ENCODE measurements at places on chromosomes 4 and X.

DNA sequence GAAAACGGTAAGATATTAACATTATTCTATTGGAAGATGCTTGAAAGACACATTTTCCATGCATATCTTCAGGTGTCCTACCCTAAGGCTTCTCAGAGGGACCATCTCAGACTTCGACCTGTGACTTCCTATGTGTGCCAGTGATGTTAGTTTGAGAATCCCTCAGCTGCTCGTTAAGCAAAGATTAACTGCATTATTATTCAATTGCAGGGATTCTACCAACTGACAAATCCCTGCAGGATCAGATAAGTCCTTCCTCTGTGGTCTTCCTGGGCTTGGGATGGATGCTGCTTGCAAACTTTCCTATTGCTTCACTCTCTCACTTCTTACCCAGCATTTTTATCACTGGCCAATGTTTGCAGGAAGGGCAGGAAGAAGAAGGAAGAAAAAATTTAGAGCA lies 83.0 kb upstream of the PPARGC1A start:
- DNase-seq: no peak

- DNase-seq: no peak
Measured at GRCh38 chr4:13484749-13485221, 645 bp upstream of the RAB28 start.

- no peak for DNase-seq
Measured at GRCh38 chr4:13238936-13239335, 245.2 kb downstream of the RAB28 start.

GRCh38 chr4:57320849-57321248 lies 210.7 kb upstream of the IGFBP7 start:
- DNase-seq: no peak

DNA sequence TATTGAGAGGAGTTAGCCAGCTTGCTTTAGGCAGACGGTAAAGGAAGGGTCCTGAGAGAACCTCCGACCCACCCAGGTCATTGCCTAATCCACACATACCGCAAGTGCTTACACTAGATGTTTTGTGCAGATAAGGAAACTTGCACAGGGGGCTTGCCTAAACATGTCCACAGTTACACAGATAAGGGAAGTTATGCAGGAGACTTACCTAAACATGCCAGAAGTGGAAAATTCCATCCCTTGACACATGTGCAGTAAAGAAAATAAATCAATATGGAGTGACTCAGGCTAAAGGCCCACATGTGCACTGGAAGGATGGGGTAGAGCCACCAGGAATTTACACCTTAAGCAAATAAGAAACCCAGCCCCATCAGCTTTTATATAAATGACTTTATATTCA lies 232.8 kb upstream of the HDX start:
- no peak for DNase-seq

DNA sequence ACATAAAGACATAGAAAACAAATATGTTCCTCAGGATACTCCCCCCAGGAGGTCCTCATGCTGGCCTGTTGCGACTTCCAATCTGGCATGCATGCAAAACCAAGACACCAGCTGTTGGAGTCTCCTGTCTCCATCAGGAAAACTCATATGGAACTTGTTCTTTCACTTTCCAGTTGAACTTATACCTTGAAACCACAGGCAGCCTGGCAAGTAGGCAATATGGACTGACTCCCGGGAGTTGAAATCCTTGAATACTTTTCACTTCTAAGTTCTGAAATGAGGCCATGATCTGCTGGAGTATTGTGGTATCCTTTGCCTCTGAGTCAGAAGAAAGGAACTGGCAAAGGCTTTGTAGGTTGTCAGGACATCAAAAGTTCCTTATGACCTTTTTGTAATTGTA lies 444.2 kb downstream of the IDS start:
- DNase-seq: no peak

DNA sequence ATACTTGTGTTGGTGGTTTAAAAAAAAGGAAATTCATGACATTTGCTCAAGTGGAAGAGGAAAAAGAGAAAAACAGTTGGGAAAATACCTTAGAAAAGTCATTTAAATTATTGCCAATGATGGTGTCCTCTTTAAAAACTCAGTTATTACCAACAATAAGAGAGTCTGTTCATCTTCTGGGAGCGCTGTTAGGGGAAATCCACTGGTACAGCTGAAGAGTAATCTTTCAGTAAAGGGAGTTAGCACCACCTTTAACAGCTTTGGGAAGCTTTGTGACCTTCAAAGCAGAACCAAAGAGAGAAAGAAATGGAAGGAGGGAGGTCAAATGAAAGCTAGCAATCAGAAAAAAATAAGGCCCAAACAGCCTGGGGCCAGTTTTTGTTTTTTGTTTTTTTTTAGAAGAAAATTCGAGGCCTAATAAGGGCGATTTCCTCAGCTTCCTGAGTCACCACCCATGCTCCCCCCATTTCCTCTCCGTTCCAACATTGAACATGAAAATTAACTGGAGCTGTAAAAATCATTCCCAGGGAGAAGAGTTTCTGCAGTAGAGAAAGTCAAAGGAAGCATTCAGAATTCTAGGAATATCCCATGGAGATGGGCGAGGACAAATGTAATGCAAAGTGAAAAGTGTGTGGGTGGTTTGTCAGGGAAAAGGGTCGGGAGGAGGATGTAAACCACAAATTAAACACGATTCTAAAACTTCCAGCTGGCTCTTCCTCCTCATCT lies 115.1 kb downstream of the SH3KBP1 start:
- no peak for DNase-seq

DNA sequence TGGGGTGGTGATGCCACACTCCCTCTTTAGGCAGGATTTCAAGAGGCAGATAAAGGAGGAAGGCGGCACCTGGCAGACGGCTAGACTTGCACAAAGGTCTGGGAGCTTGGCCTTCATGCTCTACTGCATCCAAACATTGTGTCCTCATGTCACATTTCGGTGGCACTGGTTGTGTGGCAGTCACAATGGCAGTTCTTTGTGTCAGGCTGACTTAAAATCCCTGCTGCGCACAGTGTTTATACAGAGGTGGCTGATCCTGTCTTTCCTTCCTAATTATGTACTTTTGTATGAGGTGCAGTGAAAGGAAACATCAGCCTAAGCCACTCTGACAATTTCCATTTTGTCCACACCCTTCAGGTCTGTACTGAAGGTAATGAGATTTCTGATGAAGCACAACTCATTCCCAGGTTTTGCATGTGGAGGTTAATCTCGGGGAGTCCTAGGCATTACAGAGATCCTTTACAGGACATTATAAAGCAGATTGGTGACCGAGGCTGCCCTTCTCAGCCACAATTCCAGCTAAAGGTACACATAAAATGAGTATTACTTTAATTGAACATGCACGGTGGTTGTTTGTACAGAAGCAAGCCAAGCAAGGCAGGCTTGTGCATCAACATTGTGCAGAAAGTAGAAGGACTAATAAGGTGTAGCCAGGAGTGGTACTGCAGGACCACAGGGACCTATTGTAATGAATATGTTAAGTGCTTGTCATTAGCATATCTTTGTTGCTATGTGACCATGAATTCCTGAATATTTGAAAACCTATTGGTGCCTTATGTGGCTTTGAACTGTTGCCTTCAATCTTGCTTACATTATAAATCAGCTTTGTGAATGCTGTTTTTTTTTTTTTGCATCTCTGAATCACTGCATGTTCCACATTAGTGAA lies 147.6 kb downstream of the STK32B start:
- no peak for DNase-seq

DNA sequence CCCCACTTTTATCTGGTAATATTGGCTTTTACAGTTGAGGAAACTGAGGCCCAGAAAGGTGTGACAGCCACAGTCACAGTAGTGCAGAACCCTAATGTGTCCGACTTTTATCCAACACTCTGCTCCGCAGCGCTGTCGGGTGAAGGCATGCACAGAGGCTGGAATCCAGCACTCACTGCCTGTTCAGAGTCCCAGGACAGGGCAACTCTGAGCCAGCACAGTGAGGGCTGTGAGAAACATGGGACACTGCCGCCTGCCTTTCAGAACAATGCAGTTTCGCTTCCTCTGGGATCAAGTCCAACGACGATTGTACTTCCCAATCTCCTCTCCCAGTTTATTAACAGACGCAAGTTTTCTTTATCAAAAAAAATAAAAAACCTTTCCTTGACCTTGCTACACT lies 41.9 kb upstream of the PDGFRA start:
- no peak for DNase-seq

GRCh38 chr4:21946858-21947257 lies 1.7 kb downstream of the KCNIP4 start:
- DNase-seq: no peak

DNA sequence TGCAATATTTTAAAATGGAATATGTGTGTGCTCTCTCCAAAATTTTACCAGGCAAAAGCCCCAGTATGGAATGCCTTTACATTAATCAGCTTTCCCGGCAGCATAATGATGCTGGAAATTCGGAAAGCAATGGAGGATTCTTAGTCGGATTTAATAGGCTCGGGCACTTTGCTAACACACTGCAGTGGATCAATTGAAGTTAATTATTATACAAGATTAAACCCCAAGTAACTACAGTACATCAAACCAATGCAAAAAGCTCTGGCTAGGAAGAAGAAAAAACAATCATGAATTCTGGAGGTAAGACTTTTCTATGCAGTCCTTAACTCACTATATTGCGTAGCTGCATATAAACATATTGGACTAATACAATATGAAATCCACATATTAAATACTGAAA lies 43.6 kb upstream of the GRIA3 start:
- no peak for DNase-seq

GRCh38 chr4:52843351-52843750 lies 18.8 kb upstream of the RASL11B start:
- no peak for DNase-seq

DNA sequence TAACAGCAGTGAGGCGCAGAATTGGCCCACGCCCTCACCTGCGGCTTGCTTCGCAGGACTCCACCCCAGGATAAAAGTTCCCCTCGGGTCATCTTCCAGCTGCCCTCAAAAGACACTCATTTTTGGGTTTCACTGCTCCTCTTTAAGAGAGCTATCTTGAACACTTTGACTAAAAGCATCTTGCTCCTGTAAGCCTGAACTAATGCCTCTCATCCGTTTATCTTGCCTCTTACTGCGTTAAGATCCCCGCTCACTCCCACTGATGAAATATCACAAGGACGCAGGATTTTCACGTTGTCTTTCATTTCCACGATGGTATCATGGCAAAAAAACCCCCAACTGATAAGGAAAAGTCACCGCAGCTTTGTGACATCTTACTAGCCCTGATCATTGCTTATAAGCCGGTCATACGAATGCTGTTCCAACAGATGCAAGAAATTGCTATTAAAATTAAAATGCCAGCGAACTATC lies 591 bp upstream of the ACSL4 start:
- no peak for DNase-seq

DNA sequence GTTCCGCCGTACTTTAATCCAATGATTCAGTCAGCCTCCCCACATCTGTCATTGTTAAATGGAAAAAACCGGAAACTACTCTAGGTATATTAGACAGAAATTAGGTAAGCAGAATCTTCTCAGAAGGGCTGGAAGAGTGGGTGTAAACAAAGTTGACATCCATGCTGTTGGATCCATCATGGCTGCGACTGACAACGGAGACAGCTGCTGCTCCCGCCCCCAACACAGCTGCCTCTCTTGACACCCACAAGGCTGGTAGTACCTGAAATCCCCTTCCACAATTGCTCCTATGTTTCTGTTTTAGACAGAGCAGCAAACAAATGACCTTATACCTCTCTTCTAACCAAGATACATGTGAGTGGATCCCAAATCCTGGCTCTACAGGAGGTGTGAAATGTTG lies 66.6 kb downstream of the RXFP1 start:
- DNase-seq: no peak

DNA sequence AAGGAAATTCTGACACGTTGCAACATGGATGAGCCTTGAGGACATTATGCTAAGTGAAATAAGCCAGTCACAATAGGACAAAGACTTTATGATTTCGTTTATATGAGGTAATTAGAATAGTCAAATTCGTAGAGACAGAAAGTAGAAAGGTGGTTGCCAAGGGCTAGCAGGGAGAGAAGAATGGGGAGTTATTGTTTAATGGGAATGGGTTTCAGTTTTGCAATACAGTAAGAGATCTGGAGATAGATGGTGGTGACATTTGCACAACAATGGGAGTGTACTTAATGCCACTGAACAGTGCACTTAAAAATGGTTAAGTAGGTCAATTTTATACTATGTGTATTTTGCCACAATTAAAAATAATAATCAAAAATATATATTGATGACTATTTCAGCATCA lies 43.4 kb upstream of the TMEM154 start:
- no peak for DNase-seq

DNA sequence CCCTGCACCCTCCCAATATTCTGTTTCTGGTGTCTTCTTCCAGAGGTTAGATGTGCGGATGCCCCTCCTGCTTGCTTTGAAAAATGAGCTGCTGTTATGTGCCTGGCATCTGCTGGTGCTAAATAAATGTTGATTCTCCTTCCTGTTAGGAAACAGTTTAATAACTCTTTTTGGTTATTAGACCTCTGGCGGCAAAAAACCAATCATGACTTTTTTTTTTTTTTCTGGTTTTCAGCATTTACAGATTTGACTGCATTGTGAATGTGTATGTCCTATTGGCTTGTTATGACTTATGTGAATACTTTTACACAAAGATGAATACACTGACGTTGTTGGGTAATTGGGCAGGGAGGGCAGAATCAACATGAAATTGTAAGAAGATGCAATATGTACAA lies 13.6 kb upstream of the TMEM156 start:
- DNase-seq: no peak

- DNase-seq: no peak
Measured at GRCh38 chrX:119945481-119945880, 1.9 kb upstream of the NKAP start.

DNA sequence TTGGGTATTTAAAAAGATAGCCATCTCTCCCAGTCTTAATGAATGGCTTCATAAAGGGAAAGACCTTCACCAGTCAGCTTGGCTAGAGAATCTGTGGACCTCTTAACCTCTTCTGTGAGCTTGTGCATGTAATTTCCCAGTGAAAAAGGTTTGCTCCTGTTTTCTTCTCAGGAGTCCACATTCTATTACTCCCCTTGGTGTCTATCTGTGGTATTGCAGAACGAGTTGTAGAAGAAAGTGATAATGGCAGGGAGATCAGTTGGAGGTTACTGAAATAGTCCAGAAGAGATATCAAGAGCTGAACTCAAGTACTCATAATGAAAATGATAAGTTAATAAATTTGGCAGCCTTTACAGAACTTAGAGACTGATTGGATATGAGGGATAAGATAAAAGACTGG lies 16.5 kb upstream of the VAMP7 start:
- DNase-seq: no peak

- DNase-seq: no peak
Measured at GRCh38 chr4:110149089-110149488, 49.3 kb downstream of the ELOVL6 start.

- DNase-seq: no peak
Measured at GRCh38 chrX:24055043-24055356, 244 bp downstream of the EIF2S3 start.

DNA sequence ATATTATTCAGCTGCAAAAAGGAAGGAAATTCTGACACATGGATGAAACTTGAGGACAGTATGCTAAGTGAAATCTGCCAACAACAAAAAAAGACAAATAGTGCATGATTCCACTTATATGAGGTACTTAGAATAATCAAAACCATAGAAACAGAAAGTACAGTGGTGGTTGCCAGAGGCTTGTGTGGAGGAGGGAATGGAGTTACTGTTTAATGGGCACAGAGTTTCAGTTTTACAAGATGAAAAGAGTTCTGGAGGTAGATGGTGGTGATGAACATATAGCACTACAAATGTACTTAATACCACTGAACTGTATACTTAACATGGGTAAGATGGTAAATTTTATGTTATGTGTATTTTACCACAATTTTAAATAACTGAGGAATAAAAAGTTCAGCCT lies 212.0 kb upstream of the KLF3 start:
- no peak for DNase-seq

- DNase-seq: no peak
Measured at GRCh38 chrX:147559191-147559590, 352.5 kb upstream of the FMR1 start.
